ENCODE measurements at places on chromosomes 3 and 15.
A peak's percentile ranks its signal among the peaks of the same experiment; 100 is the strongest.

- no peak for DNase-seq
These were observed 2.2 kb upstream of the SENP2 start for GRCh38 chr3:185583925-185584324.

GRCh38 chr3:66297260-66297873 lies 76.6 kb downstream of the SLC25A26 start:
- DNase-seq = no peak

DNA sequence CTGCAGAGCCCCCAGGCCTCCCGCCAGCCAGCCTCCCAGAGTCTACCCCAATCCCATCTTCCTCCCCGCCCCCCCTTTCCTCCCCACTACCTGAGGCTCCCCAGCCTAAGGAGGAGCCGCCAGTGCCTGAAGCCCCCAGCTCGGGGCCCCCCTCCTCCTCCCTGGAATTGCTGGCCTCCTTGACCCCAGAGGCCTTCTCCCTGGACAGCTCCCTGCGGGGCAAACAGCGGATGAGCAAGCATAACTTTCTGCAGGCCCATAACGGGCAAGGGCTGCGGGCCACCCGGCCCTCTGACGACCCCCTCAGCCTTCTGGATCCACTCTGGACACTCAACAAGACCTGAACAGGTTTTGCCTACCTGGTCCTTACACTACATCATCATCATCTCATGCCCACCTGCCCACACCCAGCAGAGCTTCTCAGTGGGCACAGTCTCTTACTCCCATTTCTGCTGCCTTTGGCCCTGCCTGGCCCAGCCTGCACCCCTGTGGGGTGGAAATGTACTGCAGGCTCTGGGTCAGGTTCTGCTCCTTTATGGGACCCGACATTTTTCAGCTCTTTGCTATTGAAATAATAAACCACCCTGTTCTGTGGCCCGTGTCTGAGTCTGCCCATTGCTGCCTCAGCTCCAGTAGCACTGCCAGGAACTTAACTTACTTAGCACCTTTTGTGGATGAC lies 32.2 kb downstream of the PTPN23 start:
- DNase-seq = peak; percentile 30

DNA sequence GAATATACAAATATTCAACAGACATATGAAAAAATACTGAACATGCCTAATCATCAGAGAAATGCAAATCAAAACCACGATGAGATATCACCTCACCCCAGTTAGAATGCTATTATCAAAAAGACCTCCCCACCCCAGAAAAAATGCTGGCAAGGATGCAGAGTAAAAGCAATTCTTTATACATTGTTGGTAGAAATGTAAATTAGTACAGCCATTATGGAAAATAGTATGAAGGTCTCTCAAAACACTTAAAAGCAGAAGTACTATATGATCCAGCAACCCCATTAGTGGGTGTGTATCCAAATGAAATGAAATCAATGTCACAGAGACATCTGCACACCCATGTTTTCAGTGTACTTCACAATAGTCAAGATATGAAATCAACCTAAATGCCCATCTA lies 308.7 kb downstream of the CHST2 start:
- no peak for DNase-seq

DNA sequence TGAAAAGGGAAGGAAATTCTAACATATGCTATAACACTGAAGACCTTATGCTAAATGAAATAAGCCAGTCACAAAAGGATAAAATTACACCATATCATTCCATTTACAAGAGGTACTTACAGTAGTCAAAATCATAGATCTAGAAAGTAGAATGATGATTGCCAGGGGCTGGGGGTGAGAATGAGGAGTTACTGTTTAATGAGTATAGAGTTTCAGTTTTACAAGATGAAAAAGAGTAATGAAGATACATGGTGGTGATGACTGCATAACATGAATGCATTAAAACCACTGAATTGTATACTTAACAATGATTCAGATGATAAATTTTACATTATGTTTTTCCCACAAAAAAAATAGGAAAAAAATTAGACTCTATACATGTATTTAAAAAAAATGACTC lies 152.6 kb downstream of the SCAPER start:
- DNase-seq = no peak

DNA sequence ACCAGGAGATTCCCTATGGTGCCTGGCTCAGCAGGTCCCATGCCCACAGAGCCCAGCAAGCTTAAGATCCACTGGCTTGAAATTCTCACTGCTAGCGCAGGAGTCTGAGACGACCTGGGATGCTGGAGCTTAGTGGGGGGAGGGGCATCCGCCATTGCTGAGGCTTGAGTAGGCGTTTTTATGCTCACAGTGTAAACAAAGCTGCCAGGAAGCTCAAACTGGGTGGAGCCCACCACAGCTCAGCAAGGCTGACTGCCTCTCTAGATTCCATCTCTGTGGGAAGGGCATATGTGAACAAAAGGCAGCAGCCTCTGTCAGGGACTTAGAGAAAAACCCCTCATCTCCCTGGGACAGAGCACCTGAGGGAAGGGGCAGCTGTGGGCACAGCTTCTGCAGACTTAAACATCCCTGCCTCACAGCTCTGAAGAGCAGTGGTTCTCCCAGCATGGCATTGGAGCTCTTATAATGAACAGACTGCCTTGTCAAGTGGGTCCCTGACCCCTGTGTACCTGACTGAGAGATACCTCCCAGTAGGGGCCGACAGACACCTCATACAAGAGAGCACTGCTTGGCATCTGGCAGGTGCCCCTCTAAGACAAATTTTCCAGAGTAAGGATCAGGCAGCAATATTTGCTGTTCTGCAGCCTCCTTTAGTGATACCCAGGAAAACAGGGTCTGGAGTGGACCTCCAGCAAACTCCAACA lies 231.5 kb upstream of the SETMAR start:
- no peak for DNase-seq

DNA sequence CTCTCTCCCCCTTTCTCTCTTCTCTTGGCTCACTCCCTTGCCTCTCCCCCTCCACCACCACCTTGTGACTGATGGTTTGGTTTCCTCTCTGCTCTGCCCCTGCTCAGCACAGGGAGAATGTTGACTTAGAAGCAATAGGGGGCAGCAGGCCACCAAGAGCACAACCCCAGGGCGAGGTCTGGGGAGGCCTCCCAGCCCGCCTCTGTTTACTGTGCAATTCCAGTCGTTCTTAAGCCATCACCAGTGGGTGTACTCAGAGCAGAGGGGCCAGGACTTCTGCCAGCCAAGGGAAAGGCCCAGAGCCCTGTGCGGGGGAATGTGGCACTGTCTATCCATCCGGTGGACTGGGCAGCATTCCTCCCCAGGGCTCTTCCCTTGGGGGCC lies 5.7 kb upstream of the APEH start:
- DNase-seq = no peak

DNA sequence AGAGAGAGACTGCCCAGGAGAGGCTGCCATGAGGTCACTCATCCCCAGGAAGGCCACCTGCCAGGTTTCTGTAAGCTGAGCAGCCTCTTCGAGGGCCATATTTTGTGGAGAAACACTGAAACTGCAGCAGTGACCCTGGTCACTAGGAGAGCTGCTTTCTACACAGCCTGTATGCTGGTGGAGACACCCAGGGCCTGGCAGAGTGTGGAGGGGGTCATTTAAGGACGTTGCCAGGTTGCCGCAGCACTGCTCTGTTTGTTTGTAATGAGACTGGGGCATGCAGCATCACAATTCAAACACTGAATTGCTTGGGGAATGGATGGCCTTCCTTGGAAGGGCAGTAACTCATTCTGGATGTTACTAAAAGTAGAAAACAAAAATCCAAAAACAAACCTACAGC lies 104.9 kb upstream of the TRIM42 start:
- DNase-seq = no peak

GRCh38 chr3:127448671-127449070 lies 141.9 kb downstream of the TPRA1 start:
- no peak for DNase-seq

DNA sequence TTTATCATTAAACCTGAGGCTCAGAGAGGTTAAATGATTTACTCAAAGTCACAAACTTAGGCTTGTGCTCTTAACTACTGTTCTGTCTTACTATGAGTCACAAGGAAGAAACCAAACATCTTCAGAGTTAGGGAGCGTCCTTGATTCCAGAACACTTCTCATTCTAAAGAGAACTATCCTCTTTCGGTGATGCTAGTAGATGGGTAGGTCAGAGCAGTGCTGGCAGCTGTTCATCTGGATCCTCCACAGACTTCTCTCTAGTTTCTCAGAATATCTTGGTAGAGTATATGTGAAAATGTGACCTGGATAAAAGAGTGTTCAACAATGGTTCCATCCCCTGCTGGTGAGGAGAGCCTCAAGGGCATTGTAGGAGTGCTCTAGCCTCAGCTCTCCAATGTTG lies 3.3 kb downstream of the ARL6IP5 start:
- DNase-seq = no peak

DNA sequence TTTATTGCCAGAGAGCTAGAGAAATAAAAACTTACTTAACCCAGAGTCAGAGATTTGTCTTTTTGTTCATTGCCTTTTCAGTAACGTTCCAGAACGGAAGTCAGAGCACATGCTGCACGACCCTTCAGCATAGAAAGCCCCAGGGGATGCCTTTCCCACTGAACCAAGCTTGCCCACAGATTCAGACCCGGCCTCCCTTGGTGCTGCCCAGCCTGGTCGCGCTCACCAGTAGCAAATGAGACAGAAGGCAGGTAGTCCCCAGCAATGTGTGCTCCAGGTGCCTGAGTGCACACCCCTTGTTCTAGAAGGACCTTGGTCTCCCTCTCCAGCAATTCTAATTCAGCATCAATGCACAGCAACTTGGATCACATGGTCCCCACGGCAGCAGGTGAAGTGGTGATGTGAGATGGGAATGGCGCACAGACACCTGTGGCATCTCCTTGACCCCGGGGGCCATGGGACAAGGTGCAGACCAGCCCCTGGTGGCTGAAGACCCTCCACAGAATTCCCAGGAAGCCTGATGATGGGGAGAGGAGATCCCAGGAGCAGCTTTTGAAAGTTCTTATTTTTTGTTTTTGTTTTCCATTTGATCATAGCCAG lies 91.8 kb upstream of the IQSEC1 start:
- no peak for DNase-seq

- no peak for DNase-seq
These were observed 1043.6 kb downstream of the DIPK2A start for GRCh38 chr3:145015253-145015652.

DNA sequence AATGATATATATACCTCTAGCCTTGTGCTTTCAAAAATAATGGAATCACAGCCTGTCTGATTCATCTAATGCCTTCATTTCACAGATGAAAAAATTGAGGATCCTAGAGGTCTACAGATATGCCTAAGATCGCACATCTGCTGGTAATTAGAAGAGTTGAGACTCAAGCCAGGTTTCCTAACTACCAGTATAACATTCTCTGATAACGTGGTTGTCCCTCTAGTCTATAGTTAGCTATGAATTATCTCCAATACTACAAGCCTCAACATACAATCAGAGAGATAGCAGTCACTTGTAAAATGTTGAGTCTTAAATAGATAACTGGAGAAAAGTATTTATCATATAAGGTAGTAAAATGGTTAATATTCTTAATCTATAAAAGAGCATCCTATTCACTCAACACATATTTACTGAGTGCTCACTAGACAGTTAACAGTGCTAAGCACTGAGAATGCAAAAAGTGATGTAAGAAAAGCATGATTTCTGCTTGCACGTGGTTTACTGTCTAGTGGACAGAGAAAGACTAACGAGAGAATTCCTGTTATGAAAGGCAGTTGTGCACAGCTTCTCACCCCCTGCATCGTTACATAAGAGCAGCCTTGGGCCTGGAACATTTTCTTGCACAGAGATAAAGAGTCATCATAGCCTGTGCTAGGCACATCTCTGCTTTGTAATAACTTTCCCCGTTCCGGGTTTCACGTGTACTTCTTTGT lies 4.9 kb upstream of the ENTPD3 start:
- no peak for DNase-seq

DNA sequence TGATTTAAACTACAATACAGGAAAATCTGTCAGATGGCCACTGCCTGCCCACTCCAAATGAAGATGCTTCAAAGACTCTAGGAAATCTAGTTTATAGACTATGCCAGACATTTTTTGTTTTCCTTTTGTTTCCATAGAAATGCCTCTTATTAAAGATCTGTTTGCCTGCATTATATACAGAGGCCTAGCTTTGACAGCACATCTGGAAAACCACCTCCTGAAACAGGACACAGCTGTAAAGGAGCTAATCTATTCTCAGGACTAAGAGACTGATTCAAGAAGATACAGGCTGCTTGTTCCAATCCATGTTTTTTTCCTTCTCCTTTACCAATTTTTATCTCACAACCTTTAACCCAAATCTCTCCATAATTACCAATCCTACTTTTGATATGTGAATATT lies 75.3 kb upstream of the STRIT1 start:
- no peak for DNase-seq

- no peak for DNase-seq
These were observed 252.1 kb upstream of the PEX5L start for GRCh38 chr3:180288816-180289215.

DNA sequence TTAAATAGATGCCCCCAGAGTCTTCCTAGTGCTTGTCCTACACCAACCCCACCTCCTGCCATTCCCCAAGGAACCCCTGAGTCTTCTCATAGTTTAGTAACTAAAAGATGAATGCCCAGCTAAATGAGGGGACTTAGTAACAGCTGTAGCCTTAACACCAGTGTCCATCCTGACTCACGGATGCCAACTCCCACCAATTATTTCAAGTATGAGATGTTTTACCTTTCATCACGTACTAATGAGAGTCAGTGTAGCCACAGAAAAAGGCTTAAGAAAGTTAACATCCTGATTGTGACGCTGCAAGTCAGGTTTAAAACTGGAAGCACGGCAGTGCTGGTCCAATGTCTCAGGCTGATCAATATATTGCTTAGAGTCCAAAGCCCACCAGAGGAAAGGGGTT lies 109.9 kb downstream of the FMN1 start:
- DNase-seq = no peak

GRCh38 chr3:97940034-97940433 lies 32.2 kb downstream of the RIOX2 start:
- DNase-seq = no peak

DNA sequence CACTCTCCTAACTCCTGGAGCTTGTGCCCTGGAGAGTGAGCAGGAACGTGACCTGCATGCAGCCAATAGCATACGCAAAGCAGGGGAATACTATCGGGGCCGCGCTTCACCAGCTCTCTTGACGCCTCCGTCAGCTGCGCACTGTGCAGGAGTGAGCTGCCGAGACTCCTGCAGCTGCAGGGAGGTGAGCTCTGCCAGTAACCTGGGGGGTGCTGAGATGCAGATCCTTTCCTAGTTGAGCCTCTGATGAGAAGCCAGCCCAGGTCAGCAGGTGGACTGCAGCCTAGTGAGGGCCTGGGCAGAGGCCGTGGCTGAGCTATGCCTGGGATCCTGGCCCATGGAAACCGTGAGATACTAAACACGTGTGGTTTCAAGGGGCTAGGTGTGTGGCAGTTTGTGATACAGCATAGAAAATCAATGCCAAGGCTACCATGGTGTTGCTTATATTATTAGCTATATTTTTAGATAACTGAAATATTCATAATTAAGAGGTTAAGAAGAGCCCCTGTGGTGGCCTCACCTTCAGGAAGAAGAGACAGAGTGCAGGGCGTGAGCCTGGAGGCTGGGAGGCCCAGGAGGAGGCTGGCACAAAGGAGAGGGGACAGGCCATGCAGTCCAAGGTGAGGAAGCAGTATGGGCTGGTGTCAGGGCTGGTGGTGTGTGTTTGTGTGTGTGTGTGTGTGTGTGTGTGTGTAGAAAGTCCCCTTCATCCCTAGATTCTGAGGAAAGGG lies 5.9 kb upstream of the DNAJB8 start:
- DNase-seq = no peak

Measured in GM13977 (cell line).